CD4-positive, alpha-beta T cell treated with Interleukin-12 subunit alpha and Interleukin-12 subunit beta, for 1 hour (primary cell): ENCODE measurements at places on chromosomes 16 and 17.
A peak's percentile ranks its signal among the peaks of the same experiment; 100 is the strongest.

DNA sequence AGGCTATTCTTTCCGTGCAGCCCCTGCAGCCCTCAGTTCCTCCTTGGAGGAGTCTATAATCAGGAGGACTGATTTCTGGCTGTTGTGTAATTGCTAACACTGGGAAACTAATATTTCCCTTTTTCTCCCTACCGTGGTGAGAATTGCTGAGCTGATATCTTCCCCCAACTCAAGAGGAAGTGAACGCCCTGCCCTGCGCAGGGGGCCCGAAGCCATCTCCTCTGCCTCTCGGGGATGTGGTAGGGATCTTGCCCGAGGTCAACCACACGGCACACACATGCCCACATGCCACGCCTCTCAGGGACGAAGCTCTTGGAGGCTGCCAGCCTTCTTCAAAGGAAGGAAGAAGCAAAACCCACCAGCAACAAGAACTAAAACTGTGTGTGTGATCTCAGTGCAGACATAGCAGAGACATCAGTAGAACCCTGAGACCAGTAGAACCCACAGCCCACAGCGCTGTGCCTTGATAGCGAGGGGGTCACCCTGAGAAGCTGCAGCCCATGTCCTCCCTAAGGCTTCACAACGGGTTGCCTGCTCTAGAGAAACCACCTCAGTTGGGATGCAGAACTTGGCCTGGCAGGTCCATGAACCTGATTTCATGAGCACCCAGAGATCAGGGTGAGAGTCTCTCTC is 8.9 kb upstream of the ULK2 start:
- peak; percentile 59 for DNase-seq

DNA sequence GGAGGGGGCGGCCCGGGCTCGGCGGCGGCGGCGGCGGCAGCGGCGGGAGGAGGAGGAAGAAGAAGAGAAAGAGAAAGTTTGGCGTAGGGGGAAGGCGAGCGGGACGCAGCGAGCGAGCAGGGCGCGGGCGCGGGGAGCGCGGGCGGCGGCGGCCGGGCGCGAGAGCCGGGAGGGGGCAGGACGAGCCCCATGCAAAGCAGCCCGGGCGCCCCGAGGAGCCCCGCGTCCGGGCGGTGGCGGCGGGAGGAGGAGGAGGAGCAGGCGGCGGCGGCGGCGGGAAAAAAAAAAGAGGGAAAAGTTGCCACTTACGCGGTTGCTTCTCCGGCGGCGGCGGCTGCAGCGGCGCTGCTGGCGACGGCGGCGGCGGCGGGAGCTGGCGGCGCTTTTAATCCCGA is 10.3 kb upstream of the ZFHX3 start:
- no peak for DNase-seq

GRCh38 chr17:44360826-44361225 is 2.8 kb downstream of the FAM171A2 start:
- DNase-seq, result no peak

- no peak for DNase-seq
These were observed 23.5 kb downstream of the LGALS3BP start for GRCh38 chr17:78956254-78956653.

DNA sequence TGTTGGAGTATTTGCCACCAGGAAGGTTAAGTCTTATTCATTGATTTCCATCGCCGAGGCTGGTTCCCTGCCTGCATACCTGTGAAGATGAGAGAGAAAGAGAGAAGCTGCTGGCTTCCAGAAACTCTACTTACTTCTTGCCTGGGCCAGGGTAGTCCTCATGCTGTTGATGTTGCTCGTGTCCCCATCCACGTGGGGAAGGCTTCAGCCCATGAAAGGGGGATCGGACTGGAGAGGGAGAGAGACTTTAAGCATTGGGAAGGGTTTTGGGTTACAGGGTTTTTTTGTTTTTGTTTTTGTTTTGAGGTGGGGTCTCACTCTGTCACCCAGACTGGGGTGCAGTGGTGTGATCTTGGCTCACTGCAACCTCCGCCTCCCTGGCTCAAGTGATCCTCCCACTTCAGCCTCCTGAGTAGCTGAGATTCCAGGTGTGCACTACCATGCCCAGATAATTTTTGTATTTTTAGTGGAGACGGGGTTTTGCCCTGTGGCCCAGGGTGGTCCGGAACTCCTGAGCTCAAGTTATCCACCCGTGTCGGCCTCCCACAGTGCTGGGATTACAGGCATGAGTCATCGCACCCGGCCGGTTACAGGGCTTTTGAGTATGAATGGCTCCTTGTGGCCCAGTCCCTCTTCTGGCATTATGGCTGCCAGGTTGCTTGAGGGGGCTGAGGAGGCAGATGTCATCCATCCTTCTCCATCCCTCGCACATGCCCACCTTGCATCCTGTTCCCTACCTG is 26.6 kb downstream of the ITGB3 start:
- no peak for DNase-seq

GRCh38 chr17:83089328-83090132 is 10.1 kb downstream of the METRNL start:
- DNase-seq, result no peak

DNA sequence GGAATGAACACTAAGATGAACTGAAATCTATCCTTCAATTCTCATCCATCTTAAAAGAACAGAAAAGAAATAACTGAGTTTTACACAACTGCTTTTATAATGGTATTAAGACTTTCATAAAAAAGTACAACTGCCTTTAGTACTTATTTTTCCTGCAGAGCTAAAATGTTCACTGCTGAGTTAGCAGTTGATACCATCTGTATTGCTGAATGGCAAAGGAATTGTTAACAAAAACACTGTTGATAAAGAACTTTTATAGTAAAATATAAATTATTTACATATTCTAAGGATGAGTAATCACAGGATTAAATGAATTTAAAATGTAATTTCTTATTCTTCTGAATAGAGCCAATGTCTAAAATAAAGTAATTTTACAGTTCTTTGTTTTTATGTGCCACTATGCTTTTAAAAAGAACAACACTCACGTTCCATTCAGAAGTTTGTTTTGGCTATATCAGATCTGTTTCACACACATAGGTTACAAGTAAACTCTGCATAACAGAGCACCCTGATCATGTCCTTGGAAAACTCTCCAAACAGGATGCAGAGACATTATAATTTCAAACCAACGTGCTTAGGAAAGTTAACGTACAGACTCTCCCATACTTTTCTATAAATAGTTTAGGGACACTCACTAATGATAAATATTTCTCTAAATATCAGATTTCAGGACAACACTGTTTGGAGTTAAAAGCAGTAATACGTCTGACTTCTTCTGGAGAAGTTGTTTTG is 151.1 kb downstream of the ITFG1 start:
- no peak for DNase-seq

- no peak for DNase-seq
These were observed 151.7 kb downstream of the RBFOX3 start for GRCh38 chr17:79459003-79459655.

- no peak for DNase-seq
These were observed 48.1 kb downstream of the WNT3 start for GRCh38 chr17:46770439-46770817.

- DNase-seq, result no peak
These were observed 5.0 kb downstream of the SEC14L1 start for GRCh38 chr17:77145612-77146245.

GRCh38 chr16:10964039-10964890 is 19.9 kb downstream of the CLEC16A start:
- DNase-seq, result peak; percentile 82

- no peak for DNase-seq
These were observed 3.9 kb upstream of the WFIKKN2 start for GRCh38 chr17:50831471-50831928.

- DNase-seq, result no peak
These were observed 22.1 kb upstream of the RPL38 start for GRCh38 chr17:74181341-74181740.

DNA sequence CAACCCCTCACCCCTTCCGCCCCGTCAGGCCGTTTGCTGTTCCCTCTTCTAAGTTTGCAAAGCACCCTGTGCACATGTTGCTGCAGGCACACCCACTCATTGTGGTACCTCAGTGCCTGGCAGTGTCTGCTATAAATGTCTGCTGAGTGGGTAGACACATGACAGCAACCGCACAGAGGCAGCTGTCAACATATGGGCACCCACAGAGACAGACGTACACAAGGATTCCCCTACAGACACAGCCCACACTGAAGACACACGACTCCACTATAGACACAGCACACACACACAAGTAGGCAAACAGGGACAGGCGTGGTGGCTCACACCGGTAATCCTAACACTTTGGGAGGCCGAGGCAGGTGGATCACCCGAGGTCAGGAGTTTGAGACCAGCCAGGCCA is 17.8 kb upstream of the CRK start:
- no peak for DNase-seq

DNA sequence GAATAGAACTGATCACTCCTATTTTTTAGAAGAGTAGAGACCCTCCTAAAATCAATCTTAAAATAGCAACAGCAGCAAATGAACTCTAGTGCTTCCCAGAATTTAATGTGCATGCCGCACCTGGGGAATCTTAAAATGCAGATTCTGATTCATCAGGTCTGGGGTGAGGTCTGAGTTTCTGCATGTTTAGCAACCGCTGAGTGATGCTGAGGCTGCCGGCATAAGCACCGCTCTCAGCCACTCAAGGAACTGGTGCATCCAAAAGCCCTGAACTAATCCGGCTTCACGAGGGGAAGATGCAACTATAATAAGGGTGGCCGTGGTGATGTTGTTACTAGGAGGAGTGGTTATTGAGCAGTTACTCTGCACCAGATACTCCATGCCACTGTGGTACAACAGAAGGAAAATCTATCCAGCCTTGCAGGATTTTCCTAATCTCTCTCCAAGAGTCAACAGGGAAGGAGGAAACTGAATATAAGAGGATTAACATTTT is 19.7 kb downstream of the SDK2 start:
- DNase-seq, result no peak

- no peak for DNase-seq
These were observed 183.6 kb downstream of the MYO1D start for GRCh38 chr17:32693194-32693897.
